ENCODE measurements at places on chromosomes 5 and 9.

DNA sequence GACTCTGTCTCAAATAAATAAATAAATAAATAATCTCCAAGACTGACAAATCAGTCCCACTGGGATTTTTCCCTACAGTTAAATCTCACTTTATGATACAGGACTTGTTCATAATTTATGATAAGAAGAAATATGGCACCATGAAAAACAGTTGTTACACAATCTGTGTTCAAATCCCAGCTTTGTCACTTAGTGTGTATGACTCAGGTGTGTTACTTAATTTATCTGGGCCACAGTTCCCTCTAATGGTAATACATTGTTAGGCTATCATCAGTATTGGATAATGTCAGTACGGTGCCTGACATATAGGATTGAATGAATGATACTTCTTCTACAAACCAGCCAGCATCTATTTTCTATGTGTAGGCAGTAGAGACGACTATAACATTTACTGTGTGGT lies 23.1 kb downstream of the SLC36A3 start:
- DNase-seq: no peak

DNA sequence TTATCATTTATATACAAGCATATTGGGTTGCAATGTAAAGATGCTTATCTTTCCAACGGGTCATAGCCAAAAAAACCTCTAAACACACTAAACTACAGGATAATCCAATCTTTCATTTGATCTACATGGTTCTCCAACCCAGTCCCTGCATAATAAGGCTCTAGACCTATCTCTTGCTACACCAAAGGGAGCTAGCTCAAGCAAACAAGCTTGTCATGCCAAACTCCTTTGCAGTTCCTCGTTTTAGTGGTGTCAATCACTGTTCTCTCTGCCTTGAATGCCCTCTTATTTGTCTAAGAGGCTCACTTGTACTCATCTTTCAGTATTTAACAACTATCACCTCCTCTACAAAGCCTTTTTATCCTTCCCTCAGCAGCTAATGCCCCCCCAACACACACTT lies 5.6 kb downstream of the HOMER1 start:
- DNase-seq: no peak

DNA sequence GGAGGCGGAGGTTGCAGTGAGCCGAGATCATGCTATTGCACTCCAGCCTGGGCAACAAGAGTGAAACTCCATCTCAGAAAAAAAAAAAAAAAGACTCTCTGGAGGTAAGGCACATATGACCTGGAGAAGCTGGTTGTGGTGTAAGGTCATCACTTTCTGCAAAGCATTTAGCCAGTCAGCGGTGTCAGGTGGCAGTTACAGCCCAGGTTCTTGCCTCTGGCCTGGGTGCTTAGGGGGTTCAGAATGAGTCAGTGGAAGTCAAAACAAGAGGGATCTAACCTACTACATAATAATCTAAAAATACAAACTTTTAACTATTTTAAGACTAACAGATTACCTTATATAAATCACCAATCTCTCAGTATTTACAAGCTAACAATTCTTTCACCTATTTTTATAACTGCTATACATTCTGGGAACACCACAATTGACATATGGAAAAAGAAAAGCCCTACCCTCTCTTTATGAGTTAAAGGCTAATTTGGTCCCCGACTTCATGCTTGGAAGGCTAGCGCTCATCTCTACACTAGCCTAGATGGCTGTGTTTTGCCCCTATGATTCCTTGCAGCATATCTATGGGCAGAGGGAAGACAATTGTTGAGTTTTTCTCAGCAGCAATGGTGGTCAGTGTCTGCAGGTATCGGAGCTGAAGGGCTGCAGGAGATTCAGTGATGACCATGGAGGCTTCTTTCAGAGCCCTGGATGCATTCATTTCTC lies 29.2 kb downstream of the STOM start:
- no peak for DNase-seq

DNA sequence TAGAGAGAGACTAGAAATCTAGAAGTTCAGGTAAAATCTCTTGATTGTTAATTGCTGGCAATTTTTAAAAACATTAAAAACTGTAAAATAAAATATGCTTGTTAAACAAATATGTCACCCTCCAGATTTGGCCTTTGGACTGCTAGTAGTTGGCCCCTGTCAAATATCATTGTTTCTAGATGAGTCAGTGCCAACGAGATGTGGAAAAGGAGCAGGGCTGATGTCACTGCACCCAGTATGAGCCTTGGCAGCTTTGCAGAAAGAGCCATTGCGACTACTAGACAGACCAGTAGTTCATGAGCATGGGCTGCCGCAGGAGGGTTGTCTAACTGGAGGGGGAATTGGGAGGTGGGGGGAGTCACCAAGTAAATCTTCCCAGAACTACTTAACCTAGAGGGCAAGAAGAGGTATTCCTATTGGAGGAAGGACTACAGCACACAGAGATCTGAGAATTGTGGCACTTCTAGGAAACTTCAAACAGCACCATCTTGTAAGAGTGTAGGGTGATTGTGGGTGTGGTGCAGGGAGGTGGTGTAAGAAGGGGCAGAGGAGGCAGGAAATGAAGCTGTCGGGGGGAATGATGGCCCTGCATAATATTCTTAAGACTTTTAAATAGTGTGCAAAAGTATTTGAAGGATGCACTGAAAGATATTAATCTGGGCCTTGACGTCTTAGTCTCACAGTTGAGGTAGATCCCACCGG lies 7.1 kb upstream of the DOCK2 start:
- DNase-seq: no peak

DNA sequence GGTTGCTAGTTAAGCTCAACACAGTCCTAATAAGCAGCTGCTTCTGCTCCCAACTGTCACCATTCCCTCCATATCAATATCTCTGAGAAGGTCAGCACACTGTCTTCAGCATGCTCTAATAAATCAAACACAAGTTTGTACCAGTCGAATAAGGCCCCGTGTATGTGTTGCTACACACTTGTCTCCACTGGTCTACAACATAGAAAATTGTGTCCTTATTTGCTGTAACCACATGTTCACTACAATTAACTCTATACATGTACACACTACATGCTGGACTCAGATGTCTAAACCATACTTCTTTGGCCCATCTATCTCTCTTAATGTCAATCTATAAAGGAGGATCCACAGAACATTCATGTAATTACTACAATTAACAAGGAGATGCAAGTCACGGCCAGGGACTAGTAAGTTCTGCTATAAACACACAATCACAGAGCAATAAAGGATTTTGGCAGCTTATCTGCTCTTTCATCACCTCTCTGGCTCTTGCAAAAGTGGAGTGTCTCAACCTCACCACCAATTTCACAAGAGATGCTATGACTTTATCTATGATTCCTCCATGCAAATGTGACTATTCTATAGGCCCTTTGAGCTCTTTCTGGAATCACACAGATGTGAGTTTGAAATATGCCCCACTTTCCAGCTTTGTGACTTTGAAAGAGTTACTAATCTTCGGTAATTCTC lies 143.9 kb downstream of the SEMA5A start:
- no peak for DNase-seq

DNA sequence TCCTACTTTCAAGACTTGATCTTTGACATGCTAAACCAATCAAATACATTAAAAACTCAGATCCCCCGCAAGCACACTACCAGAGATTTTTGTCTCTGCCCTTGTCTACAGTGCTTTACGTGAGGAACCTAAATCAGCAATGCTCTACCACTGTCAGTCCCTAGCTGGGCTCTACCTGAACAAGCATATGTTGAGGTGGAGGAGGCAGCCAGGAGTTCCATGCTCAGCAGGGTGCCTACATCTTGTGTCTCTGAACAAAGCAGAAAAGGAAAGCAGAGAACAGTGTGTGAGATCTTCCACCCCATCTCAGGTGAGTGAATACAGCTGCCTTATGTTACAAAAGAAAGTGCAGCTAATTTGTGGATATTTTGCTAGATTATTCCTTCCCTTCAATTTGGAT lies 255.0 kb downstream of the NDUFS4 start:
- no peak for DNase-seq

- no peak for DNase-seq
These were observed 29.8 kb downstream of the STC2 start for GRCh38 chr5:173298213-173298926.

DNA sequence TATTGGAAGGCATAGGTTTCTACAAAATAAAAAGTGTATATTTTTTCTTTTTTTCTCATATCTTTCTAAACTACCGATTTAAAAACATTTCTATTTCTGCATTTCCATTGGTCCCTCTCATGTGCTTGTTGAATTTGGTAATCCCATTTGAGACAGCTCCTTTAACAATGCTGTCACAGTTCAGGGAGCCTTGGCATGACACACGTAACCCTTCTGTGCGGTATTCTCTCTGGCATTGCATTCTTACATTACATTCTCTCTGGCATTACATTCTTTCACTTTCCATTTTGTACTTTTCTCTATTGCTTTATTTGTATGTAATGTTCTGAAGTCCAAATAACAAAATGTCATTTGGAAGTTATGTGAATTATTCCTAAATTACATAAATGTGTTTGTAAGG lies 150.7 kb upstream of the RASGRF2 start:
- DNase-seq: no peak

DNA sequence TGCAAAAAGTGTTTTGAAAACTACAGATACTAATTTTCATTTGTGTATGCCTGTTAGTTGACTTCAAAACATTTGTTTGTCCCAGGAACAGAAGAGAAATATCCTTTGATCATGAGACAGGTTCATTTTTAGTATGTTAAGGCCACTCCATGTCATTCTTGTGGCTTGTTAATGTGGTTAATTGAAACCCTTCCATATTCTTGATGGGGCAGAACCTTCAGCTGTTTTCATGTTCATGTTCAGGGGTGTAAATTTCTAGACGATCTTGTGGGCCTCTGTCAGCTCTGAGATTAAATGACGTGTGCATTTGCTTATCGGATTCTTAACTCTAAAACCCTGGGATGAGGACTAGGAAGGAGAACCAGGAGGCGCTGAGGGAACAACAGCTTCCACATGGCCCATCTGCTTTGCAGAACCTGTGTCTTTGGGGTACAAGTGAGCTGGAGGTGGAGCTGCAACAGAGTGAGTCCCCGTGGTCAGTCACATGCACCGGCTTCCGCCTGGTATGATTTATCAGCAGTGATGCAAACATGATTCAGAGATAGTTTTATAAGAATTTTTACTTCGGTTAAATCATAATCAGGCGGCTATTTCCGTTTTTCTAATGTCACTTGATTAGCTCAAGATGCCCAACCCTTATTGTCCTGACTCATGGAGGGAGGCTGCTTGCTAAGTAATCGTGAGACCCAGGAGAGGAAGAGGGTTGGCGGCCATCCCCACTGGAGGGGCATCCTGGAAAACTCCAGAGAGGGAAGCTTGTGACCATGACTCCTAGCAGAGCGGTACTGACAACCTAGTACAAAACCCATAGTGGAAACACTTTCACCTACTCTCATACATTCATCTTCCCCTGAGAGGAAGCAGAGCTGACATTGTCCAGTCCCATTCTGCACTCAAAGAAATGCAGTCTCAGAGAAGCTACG lies 138.4 kb downstream of the C9orf152 start:
- no peak for DNase-seq

DNA sequence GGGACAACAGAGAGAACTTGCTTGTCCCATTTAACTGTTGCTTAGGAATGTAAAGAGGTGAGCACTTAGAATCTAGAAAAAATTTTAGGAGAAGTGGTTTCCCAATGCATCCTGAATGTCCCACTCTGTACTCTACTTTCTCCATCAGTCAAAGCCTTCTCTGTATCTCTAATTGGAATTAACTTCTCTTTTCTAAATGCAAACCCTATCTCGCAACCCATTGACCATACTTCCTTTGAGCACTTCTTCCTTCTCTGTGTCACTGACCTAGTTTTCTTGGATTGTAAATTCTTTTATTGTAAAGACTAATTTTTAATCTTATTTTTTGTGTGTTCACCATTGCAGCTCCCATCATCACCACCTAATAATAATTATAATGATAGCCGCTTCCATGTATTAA lies 33.3 kb downstream of the ADRB2 start:
- DNase-seq: no peak

DNA sequence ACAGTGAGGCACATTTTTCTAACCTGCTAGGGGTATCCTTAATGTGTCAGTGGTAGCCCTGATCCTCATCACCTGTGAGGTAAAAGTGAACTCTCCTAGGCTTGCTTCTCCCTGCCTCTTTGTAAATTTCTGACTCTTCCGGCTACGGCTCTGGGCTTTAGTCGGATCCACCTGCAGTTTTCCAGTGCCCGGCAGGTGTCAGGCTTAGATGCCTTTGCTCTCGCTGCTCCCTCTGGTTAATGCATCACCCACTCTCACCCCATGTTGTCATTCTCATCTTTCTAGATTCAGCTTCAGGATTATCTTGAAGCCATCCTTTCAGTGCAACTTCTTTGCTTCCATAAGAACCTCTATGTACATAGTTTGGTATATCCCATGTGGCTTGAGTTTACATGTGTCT lies 3.6 kb downstream of the CEP78 start:
- DNase-seq: no peak

GRCh38 chr5:141149812-141150211 lies at the start of gene PCDHB6:
Gene PCDHB6, plus strand, starts transcription at chr5:141150057. Its CDS starts 201 bp downstream, at chr5:141150258.
- DNase-seq: no peak

GRCh38 chr9:128773049-128773448 lies 1.3 kb upstream of the ZER1 start:
- no peak for DNase-seq

DNA sequence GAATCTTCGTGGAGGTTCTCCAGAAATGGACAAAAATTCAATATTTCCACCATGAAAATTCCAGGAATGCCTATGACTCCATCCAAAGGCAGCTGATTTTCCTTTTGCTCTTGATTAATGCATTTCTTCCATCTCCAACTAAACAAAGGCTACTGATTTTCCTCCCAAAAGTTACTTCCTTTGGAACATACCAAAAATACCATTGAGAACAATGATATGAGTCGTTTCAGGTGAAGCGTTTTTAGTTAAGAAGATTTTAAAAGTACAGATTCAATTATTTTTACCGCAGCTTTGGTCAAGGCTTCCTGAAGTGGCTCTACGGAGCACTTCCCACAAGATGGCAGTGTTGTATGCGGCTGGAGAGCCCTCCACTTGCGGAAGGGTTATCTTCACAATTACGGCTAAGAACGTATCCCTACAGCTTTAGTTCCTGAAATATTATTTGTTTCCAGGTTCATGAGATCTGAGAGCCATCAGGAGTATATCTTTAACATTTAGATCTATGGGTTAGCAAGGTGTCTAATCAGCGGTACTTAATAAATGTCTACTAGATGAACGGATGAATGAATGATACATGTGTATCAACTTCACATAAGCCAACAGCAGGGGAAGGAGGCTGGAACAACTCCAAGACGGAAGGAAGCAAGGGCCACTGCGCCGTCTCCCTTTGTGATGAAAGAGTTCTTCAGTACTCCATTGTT lies 35.9 kb upstream of the ARSB start:
- DNase-seq: no peak

DNA sequence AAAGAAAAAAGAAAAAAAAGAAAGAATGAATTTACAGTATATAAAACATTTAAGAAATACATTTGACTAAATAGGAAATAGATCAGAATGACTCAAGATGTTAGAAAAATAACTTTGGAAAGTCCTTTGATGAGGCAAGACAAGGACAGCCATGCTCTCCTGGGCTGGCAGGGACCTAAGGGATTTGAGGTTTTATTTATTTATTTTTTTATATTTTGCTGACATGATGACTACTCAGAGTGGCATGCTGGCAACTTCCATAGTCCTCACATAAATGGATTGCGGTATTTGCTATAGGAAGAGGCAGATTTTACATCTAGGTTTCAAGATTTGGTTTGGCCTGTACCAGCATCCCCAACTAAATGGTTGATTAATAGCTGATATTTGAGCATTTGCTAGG lies 17.7 kb downstream of the SLC28A3 start:
- no peak for DNase-seq
